ENCODE measurements at places on chromosomes 7 and 10. TPM values are rescaled to one million over a fixed set of nuclear protein-coding genes. Genes with fewer than 3 reads are reported as not detected.

The TBX20 gene
- total RNA-seq = 138 TPM

The OPALIN gene
- not detected for total RNA-seq

The DKK1 gene
- not detected for total RNA-seq

DNA sequence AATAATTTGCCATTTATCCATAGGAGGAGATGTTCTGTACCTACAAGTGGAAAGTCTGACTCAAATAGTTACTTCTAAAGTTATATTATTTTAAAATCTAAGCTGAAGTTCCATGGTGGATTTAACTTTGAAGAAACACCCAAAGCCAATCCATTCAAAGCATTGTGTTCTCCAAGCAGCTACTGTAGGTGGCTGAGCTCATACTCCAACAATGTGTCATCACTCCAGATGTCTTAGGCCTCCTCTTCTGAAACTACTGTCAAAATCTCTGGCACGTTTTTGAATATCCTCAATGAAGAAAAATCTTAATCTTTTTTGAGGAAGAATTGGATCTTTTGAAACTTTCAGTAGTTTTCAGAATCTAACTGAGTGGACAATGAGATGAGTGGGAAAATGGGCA is 169.1 kb downstream of the PTEN start:
- no peak for DNase-seq

DNA sequence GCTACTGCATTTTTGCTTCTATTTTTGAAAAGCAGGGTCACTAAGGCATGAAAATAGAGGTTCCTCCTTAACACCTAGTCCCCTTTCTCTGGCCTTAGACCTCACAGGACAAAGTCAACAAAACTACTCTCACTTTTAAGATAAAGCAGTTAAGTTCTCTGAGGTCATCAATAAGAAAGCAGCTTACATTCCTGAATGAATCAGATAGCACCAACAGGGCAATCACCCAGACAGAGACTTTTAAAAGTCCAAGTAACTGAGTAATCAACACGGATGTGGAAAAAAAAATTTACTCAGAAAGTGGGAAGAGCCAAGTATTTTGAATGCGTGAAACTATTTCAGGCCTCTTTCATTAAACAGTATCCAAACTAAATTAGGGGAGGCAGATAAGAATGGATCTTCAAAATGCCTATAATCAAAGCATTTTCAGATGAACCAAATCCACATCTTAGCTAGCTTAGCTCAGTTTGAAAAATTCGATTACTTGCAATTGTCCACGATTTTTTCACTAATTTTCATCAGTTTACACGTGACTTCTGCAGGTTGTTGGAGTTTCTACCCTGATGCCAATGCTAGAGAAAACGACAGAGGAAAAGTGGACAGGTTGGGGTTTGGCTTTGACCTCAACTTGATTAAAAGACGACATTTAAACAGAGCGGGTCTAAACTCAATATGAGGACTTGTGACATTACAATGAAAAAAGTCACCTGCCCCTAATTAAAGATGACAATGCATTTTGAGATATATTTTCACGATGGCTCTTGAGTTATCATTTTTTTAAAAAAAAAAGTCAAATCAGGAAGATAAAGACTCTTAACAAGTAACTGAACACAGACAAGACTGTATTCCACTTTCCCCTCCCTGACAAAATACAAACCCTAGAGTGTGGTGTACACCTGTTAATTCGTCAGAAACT is 1.6 kb downstream of the BEND7 start:
- DNase-seq = no peak
